ENCODE measurements at places on chromosomes 16 and 17.

DNA sequence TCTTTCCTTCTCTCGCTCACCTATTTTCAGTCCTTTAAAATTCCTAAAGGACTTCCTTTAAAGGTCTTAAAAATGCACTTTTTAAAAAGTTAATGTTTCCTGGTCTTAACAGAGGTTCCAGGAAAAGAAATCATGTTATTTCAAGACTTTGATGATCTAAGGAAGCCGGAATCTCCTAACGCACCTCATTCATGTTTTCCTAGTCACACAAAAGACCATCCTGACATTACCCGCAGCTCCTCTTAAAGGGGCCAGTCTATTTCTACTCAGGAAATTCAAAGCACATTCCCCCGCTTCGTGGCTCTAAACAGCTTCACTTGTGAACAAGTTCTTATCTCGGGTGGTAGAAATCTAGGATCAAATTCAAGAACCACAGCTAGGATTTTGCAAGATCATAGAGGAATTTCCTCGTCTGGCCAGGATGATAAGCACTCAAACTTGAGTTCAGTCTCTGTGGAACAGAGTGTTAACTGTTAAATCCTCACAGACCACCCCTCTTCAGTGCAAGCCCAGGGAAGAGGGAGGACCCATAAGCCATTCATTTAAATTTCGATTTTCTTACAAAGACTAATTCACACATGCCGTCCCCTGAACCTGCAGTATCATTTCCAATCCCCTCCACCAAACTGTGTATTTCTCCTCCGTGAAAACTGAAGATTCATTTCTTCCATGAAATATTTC, 137.1 kb upstream of the AXIN2 start:
- DNase-seq, result peak; percentile 88

GRCh38 chr17:68737761-68738443, 136.7 kb upstream of the FAM20A start:
- no peak for DNase-seq

DNA sequence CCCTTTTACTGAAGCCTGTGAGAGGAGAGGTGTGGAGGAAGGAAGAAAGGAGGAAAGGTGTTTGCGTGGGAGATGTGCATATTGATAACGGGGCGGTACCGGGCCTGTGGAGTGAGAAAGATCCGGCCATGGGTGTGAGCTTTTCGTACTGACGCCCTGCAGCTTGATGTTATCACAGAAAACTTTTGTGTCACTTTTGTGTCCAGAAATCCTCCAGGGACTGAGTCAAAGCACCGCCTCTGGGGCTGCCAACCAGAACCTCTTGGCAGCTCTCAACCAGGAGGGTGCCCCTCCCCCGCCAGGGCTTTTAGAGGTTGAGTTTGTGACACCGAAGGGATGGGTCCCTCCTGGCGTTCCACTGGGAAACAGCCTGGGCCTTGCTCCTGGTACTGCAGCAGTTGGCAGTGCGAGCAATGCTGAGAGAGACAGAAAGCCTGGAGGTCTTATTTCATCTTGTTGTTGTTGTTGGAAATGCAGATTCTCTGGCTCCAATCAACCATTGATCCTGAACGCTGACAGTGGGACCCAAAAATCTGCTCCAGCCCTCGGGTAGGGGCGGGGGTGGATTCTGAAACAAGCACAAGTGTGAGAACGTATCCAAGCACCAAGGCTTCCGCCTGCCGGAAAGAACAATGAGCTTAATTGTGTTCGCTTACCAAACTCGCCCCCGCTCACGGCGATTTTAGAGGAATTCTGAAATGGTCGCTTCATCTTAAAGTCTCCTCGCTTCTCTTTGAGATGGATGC, 65.0 kb downstream of the CRISPLD2 start:
- no peak for DNase-seq

DNA sequence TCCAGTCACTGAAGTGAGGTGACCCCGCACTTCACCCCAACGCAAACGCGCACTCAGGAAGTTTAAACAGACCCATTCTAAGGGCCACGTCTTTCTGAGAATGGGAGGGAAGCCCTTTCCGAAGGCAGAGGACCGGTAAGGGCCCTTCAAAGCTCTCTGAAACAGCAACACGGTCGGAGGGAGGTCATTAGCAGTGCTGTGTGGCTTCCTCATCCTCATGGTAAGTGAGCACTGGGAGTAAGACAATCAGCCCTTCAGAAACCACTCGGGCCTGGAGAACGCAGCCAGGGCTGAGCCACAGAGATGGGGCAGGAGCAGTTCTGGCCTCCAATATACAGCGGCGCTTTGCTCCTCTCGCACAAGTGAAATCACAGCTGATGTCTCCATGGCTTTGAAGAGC, 23.7 kb downstream of the SRL start:
- DNase-seq, result no peak

- no peak for DNase-seq
Measured at GRCh38 chr17:42251115-42251514, 25.1 kb downstream of the STAT5B start.

DNA sequence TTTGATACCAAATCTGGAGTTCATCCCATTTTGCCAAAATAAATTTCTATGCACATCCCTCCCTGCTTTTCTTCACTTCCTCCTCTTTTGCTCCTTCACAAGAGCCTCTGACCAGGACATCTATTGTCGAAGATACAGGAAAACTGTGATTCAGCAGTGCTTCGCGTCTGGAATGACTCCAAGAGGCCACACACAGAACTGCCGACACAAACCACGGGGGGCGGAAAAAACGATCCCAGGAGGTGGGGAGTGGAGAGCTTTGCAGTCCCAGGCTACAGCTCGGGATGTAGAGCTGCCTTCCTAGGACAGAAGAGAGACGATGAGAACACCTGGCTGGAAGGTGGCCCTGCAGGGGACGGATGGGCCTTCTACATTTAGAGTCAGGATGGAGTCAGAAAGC, 102.8 kb downstream of the XYLT1 start:
- DNase-seq, result no peak

DNA sequence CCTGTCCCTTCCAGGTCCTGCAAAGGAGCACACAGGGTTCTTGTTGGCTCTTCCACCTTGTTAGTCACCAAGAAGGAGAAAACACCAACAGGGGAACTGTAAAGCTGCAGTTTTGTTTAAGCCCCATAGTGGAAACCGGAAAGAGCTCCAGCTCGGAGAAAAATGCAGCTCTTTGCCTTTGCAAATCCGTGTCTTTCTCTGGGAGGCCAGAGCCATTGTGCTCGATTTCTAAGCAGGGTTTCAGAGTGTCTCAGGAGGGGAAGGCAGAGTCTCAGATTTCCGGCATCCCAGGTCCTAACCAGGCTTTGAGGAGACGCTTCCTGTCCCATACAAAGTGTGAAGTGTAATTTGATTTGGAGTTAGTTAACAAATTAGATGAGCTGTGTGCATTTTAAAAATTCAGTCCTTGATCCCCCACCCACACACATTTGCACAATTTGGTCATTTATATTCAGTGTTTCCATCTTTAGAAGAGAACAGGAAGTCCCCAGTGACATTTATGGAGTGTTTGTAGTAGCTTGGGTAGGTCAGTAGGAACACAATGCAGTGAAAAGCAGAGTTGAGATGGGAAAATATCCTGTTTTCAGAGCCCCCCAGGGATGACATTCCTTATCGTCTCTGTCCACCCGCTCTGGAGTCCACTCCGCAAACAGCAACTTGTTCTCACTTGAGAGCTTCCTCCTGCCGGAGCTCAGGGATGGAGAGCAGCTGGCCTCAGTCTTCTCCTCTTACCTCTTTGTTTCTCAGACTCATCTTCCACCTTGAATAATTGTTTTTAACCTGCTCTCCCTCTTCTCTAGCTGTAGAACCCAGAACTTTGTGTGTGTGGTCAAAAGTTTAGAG, 331.9 kb downstream of the SEC14L1 start:
- DNase-seq, result no peak

DNA sequence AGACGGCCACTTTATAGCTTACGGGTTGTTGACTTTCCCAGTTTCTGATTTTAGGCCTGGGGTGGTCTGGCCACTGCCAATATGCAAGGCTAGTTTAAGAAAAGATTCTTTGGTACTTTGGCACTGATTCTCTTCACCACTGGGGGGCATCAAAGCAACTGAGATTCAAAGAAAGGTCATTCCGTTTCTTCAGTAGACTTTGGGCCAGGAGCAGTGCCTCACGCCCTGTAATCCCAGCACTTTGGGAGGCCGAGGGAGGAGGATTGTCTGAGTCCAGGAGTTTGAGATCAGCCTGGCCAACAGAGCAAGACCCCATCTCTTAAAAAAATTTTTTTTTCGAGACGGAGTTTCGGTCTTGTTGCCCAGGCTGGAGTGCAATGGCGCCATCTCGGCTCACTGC, 53.0 kb downstream of the RPA1 start:
- no peak for DNase-seq

DNA sequence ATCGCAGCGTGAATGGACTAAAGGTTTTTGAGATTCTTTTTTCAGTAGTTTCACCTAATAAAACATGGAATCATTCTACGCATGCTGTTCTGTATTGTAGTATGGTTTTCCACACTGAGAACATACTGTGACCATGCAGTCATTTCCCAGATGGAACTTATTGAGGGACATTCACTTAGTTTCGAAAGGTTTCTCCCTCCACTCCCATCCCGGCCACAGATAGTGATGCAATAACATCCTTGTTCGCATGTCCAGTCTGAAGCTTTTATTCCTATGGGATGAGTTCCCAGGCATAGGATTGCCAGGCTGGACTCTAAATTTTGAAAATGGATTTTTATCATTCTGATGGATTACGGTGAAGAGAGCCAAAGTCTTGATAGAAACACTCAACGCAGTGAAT, 420.4 kb downstream of the WWOX start:
- DNase-seq, result no peak

- no peak for DNase-seq
Measured at GRCh38 chr17:80371196-80371595, 43.8 kb upstream of the ENDOV start.

- DNase-seq, result no peak
Measured at GRCh38 chr17:59763861-59764260, 56.4 kb downstream of the VMP1 start.

GRCh38 chr17:50871898-50872297, 5.7 kb upstream of the TOB1 start:
- no peak for DNase-seq

DNA sequence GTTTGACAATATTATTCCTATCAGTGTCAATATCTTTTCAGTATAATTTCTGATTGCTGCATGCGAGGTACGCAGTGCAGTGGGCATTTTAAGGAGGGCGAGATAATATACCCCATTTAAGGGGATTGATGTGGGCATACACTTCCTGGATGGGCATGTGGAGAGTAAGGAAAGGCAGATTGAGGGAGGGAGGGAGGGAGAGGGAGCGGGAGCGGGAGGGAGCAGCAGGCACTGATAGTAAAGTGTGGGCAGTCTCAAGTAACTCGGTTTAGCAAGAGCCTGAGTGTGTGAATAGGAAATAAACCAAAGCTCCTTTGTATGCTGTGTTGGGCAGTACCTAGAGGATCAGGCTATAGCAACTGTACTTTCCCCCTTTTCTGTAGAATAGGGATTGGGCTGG, 5.1 kb downstream of the BPTF start:
- no peak for DNase-seq

GRCh38 chr17:2707721-2708584, 3.6 kb downstream of the CLUH start:
- no peak for DNase-seq

DNA sequence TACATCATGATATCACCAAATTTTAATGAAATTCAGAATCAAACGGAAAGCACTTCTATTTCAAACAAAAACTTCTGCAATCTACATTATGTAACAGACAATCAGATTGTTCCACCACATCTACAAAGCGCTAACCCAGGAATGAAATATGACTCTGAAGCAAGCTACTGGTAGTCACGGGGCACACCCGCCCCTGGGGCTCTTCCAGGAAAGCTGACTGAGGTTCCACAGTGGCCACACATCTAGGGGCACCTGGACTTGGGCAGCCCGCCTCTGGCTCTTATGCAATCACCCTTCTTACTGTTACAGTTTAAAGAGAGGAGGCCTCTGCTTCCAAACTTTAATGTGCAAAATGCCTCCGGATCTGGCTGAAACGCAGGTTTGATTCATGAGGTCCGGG, 27.5 kb downstream of the ZCCHC14 start:
- peak; percentile 61 for DNase-seq

DNA sequence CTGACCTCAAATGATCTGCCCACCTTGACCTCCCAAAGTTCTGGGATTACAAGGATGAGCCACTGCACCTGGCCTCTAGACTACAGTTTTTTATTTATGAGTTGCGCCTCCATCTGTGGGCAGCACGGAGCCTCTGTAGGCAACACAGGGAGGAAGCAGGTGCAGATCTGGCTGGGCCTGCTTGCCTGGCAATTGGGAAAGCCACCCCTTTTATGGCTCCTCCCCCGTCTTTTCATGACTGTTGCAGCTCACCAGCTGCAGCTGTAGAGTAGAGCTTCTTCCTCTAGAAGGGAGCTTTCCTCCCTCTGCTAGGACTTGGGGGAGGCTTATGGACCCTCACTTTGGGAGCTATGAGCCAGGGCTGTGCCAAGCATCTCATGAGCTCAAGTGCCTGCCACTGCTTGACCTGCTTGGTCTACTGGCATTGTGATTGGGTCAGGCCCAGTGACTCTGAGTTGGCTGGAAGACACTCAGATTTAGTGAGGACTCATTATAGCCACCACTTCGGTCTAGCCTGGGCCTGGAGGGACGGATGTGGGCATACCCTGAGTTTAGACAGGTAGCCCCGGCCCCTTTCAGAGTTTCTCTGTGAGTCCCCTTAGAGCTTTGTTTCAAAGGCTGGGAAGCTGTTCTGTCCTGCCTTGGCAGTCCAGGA, 6.9 kb upstream of the SLC7A6 start:
- no peak for DNase-seq

GRCh38 chr16:87582216-87582965, 19.9 kb upstream of the JPH3 start:
- DNase-seq, result no peak

GRCh38 chr17:34665150-34665806, 85.9 kb downstream of the TMEM132E start:
- no peak for DNase-seq

DNA sequence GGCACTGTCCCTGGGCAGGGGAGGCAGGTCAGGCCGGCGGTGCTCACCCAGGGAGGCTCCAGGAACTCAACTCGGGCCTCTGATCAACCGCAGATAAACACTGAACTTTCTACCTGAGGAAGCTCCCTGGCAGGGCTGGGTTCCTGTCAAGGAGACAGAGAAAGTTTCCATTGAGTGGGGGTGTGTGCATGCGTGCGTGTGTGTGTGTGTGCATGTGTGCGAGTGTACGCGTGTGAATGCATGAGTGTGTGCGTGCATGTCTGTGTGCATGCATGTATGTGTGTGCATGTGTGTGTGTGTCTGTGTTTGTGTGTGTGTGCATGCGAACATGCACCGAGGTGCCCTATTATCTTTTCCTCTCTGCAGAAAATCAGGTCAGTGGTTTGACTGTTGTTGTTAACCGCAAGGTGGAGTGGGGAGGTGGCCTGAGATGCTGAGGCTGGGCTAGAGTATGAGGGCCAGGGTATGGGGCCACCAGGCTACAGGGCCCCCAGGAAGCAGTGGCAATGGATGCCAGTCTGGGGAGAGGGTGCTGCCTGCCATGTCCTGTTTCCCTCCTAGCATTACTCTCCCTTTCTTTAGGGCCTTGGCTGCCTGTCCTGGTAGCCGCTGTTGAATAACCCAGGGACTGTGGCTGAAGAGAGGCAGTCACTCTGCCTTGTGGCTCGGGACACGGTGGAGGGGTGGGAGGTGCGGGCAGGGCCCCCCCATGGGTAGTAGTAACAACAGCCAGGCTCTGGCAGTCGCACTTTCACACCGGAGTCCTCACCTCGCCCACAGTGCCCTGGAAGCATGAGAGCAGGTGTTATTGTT, 24.0 kb downstream of the CCR7 start:
- no peak for DNase-seq
